ENCODE measurements at places on chromosomes 4 and X.

DNA sequence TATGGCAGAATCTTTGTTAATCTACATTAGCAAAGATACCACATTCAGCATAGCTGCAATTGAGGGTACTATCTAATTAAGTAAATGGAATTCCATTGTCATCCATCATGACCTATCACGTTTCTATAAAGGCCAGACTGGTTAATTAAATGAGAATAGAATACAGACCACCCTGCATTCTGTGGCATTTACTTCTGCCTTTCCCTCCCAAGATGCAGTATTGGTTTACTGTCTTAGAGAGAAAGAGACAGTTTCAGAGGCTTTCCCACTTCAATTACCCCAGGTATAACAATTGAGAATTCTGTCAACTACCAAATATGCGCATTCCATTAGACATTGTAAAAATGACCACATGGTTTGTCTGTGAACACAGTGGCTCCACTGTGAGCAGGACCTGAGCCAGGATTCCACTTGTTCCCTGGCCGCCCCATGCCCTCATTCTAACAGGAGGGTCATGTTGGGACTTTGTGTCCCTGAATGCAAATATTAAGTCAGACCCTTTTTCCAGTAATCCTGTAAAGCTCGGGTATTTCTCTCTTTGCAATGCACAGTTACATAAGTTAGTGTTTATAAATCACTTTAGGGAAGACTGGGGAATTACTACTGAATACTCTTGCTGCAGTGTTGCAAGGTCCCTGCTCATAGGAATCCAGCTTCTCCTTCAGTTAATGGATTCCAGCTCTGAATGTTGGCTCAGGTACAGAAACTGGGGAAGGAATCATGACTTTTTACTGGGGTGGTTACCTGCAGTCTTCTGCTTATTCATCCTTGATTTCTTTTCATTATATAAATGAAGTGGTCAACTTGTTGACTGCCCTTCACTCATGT, 261.0 kb downstream of the PDGFC start:
- DNase-seq: no peak

DNA sequence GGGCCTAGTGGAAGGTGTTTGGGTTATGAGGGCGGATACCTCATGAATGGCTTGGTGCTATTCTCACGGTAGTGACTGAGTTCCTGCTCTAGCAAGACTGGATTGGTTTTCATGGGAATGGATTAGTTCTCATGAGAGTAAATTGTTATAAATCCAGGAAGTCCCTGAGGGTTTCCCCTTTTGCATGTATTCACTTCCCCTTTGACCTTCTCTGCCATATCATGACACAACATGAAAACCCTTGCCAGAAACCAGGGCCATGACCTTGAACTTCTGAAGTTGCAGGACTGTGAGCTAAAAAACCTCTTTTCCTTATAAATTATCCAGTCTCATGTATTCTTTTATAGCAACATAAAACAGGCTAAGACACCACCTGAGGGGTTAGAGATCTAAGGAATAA, 529.7 kb upstream of the RPS6KA3 start:
- DNase-seq: no peak

DNA sequence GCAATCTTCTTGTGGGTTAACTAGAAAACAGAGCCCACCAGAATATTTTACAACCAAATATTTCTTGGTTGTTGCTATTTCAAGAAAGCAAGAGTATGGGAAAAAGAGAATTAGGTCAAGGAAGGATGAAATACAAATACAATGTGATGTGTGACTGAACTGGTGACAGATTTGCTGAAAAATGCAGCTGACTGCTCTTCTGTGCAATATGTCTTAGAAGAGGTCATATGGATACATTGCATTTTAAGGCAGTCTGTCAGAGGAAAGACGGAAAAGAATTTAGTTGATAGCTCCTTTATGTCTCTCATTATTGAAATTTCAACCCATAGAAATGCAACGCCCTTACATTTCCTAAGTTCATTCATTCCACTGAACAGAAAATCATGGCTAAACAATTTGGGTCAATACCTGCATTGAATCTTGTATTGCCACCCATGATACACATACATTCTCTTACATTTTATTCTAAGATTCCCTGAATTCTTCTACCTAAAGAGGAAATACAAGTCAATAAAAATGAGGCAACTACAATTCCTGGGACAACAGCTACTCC, 423.1 kb downstream of the ADAM29 start:
- DNase-seq: no peak

DNA sequence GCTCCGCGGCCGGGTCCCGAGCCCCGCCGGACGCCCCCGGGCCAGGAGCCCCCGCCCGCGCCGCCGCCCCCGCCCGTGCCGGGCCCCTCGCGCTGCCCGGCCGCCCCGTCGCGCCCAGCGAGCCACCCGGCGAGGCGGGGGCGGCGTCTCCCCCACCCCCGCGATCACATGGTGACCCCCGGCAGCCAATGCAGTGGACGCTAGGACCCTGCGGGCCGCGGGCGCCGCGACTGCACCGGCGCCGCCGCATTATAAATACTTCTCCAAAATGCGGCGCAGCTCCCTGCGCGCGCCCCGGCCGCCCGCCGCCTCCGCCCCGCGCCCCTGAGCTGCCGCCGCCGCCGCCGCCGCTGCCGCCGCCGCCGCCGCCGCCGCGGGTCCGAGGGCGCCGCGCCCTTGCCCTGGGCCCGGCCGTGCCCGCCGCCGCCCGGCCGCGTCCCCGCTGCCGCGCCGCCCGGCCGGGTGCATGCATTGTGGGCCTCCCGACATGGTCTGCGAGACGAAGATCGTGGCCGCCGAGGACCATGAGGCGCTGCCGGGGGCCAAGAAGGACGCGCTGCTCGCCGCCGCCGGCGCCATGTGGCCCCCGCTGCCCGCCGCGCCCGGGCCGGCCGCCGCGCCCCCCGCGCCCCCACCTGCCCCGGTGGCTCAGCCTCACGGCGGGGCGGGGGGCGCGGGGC, at the start of gene NAT8L:
Gene NAT8L, plus strand, starts transcription at position 282 of the 680 bp plus-strand sequence. Its CDS starts 185 bp downstream, at position 467.
- DNase-seq: no peak

DNA sequence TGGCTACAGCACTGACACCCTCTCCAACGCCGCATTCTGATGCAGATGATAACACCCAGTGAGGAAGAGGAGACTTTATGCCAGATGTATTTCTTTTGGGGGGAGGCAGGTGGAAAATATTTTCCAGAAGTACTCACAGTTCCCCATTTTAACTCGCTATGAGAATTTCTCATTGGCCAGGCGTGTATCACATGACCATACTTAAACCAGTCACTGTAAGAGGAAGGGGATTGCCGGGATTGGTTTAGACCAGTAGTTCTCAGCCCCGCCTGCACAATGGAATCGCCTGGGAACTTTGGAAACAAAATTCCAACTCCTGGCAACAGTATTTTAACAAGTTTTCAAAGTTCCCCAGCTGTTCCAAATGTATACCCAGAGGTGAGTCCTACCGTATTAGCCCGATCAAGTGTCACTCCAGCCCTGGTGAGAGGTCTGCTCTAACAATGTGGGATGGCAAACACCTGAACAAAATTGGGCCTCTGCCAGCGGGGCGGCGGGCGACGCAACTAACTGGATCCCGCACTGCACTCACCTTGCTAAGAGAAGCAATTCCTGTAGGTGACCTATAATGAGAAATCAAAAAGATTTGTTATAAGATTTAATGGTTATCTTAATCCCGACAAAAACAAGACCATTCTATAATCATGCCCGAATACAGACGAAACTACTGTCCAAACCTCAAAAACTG, 2.9 kb upstream of the MSL3 start:
- no peak for DNase-seq

GRCh38 chr4:139337612-139338011, 35.3 kb upstream of the NDUFC1 start:
- DNase-seq: no peak

DNA sequence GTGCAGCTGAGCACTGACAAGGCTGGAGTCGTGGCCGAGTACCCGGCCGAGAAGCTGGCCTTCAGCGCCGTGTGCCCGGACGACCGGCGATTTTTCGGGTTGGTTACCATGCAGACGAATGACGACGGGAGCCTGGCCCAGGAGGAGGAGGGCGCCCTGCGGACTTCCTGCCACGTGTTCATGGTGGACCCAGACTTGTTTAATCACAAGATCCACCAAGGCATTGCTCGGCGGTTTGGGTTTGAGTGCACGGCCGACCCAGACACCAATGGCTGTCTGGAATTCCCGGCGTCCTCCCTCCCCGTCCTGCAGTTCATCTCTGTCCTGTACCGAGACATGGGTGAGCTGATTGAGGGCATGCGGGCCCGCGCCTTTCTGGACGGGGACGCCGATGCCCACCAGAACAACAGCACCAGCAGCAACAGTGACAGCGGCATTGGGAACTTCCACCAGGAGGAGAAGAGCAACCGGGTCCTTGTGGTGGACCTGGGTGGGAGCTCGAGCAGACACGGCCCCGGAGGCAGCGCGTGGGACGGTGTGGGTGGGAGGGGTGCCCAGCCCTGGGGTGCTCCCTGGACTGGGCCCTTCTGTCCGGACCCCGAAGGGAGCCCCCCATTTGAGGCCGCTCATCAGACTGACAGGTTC, 24.3 kb downstream of the RGS12 start:
- DNase-seq: no peak

GRCh38 chrX:23844502-23845138, 61.6 kb downstream of the SAT1 start:
- DNase-seq: no peak

GRCh38 chrX:49106296-49106695, 17.2 kb downstream of the GPKOW start:
- no peak for DNase-seq

- no peak for DNase-seq
Observed at GRCh38 chrX:113675278-113675677, 834.6 kb upstream of the AMOT start.

DNA sequence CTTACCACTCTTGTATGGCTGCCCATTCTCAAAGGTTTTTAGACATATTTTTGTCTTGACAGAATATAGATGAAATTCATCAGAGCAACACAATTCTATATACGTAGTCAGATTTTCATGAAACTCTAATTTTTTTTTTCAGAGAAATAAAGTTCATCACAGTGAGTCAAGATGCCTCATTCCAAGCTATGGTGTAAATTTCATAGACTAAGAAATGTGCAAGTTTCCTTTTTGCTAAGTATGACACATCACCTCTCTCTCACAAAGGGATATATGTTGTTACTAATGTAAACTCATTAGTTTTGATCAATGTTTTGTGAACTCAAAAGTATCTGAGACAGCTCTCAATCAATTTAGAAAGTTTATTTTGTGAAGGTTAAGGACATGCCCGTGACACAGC, 60.4 kb upstream of the ATXN3L start:
- DNase-seq: peak; percentile 44

DNA sequence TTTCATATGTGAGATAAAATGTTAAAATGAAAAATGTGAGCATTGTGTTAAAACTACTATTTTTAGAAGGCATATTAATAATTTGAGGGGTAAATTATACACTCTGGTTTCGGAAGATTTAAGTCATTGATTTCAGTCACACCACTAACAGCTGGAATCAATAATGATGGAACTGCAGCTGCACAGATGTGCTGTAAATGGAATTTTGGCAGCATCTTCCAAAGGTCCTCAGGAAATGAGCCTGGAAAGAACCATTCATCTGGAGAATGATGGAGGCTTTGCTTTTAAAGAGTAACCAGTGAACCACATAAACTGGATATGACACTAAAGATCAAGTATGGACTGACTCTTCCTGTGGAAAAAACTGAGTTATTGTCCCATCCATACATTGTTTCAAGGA, 759.0 kb upstream of the EPHA5 start:
- DNase-seq: no peak

DNA sequence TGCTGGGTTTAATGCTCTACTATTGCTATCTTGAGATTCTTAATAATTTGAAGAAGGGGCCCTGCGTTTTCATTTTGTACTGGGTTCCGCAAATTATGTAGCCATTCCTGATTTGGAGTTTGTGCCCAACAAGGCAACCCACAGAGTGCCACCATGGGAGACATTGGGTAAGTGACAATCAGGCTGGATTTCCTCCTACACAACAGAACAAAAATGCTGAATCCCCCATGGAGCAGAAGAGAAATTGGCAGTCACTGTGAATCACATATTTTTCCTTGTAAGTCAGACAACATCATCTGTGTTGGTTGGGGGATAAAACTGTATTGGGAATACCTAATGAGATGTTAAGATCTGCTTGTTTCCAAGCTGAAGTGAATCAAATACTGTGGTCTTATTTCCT, 80.9 kb downstream of the CNGA2 start:
- DNase-seq: no peak

DNA sequence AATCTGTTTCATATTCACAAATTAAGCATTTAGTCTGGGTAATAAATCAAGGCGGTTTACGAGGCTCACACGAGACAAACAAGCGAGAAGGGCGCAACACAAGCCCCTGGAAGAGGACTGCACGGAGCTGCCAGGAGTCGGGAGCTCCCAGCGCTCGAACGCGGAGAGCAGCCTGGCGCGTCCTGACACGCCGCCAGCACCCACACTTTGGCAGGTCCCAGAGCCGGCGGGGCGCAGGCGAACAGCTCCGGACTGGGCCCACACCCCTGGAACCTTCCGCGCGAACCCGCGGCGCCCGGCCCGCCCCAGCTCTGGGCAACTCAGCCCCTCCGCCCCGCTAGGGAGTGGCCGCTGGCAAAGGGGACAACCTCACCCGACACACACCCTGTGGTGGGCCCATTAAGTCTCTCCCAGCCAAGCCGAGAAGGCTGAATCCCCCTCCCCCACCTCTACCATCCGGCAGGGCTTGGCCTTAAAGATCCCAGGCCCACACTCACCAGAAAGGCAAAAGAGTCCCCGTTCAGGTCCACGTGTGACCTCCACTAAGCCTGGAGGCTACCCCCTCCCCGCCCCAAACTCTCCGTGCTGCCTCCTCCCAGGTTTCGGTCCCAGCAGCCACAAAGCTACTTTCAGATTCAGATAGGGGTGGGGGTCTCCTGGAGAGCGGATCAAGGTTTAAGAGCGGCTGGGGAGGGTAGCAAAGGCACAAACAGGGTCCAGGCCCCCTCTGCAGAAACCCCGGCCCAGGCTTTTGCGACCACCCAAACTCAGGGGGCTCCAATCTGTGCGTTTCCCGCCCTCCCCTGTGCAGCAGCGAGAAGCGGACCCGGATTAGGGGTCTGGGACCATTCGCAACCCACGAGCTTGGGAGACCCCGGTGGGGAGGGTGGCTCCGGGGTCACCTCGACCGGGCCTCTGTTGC, 47.5 kb upstream of the BCOR start:
- no peak for DNase-seq

- DNase-seq: no peak
Observed at GRCh38 chrX:38452603-38453002, 100.2 kb downstream of the OTC start.

Data from activated CD4-positive, alpha-beta T cell treated with anti-CD3 and anti-CD28 coated beads, Interleukin-2, amount 50 U/mL, for 16 hours (primary cell).